ENCODE measurements at places on chromosomes 1 and 21.

DNA sequence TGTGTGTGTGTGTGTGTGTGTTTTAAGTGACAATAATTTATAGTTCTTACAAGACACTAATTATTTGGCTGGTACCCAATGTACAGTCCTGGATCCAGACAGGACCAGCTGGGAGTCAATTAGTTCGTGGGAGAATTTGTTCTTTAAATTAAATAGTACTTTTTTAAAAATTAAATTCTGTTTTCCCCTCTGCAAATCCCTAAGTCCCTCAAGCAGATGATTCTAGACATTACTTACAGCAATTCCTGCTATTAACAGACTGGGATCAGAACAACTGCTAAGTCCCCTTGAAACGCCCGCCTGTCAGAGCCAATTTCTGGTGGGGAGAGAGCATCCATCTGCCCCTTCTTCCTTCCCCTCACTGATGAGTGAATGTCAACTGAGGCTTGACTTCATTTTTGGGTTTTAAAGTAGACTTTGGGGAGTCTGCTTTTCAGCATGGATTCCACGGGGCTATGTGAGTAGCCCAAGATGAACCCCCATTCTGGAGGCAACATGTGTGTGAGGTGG lies 83.9 kb downstream of the SMYD2 start:
- DNase-seq = no peak

- no peak for DNase-seq
Measured at GRCh38 chr1:215833941-215834729, 267.0 kb downstream of the KCTD3 start.

- DNase-seq = no peak
Measured at GRCh38 chr21:32316361-32317215, 17.9 kb downstream of the MRAP start.

GRCh38 chr1:216883518-216883917 lies 160.3 kb upstream of the ESRRG start:
- no peak for DNase-seq

DNA sequence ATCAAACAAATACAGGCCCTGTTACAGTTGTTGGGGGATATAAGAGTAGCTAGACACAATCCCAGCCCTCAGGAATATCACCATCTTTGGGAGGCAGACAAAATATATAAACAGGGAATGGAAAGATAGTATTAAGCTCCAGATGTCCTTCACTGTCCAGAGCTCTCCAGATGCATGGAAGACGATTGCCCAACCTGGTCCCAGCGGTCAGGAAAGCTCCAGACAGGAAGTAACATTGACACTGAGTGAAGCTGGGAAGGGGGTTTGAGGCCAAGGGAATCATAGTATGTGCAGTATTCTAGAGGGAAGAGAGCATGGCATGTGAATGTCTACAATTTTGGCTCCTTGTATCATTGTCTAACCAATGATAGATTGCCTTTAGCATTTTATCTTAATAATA lies 173.9 kb upstream of the HOOK1 start:
- DNase-seq = no peak

- no peak for DNase-seq
Measured at GRCh38 chr1:60108196-60108595, 34.6 kb upstream of the C1orf87 start.

- no peak for DNase-seq
Measured at GRCh38 chr1:22292011-22292788, 149.3 kb upstream of the WNT4 start.

GRCh38 chr1:193471981-193472380 lies 285.6 kb upstream of the B3GALT2 start:
- DNase-seq = no peak

DNA sequence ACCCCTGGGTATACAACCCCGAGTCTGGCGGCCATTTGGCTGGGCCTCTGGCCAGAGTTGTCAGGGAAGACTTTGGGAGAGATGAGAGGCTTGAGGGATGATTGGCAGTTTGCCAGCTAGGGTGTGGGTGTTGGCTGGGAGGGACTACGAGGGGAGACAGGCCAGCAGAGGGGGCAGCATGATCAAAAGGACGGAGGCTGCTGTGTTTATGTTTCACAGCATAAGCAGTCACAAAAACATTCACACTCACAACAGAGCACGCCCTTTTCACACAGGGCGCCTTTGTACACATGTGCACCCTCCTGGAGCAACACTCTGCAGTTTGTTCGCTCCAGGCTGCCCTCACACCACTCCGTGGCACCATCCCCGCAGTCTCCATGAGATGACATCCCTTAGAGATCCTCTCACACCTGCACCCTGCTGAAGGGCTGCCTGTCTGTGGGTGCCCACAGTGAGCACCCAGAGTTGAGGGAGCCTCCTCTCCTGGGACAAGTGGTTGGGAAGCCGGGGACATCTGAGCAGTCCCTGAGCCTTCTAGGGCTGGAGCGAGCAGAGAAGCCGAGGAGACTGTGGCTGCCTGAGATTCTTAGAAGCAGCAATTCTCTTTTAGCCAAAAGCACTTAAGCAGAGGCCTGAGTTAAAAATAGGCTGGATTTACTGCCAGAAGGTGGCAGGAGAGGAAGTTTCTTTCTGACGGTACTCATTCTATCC lies 15.4 kb downstream of the EFNA3 start:
- no peak for DNase-seq

- no peak for DNase-seq
Measured at GRCh38 chr1:46455951-46456350, 33.7 kb upstream of the DMBX1 start.

DNA sequence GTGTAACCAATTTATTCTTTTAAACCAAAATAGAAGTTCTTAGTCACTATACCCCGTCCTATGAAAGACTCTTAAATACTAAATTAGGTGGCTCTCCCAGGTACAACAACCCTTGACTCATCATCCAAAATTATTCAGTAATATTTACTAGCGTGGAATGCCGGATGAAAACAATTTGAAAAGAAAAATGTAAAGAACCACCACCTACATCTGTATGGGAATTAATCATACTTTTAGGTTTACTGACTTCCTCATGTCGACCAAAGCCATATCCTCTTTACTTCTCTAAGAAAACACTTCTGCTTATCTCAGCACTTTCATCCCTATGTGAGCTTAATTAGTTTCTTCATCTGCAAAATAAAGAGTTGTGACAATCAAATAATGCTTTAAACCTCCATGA lies 139.6 kb downstream of the AKT3 start:
- no peak for DNase-seq

GRCh38 chr1:244013100-244013499 lies 38.0 kb upstream of the ZBTB18 start:
- no peak for DNase-seq

DNA sequence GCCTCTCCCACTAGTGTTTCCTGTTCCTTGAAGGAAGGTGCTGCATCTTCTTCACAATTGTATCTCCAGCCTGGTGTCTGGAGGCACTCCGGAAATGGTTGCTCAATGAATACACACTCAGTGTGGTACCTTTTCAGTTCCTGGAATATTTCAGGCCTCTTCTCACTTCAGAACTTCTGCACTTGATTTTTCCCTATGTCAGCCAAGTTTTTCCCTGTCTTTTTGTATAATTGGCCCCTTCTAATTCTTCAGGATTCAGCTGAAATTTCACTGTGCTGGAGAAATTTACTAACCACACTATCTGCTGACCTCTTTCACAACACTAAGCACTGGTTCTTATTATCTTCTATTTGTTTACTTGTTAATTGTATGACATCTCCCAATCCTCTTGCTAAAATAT lies 61.2 kb upstream of the MAP10 start:
- DNase-seq = no peak

Measured in CD4-positive, alpha-beta T cell treated with Interleukin-15 for 4 hours (primary cell).